ENCODE measurements at places on chromosomes 1 and 21.

DNA sequence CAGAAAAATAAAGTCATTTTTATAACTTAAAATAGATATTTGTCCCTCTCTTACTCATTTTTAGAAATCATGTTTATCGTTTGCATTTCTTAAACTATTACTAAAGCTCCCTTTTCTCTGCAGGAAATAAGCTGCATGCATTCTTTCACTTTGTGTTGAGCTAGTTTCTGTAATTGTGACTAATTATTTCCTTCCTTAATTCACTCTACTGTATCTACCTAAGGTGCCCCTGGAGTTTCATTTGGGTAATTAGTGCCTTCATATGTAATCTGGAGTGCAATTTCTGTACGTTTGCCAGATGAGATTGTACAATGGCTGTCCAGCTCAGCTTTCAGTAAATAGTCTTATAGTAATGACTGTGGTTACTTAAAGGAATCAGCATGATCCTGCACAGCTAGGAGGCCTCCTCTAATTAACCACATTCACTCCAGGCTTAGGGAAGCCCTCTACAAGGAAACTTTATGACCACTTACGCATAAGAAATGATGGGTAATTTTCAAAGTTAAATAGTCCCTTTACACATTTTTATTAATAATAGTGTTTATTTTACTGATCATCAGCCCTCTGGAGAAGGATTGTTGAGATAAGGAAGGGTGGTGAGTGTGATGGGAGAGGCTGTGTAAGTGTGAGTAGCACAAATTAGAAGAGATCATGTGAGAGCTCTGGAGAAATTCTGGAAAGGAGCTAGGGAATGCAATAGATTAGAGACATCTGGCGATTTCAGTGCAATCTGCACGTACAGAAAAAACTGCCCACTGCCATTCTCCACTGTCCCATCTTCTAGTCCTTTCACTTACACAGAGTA lies 86.8 kb downstream of the LRRC8C start:
- DNase-seq: no peak

- DNase-seq: no peak
Observed at GRCh38 chr1:93344886-93345632, 648 bp upstream of the DR1 start.

DNA sequence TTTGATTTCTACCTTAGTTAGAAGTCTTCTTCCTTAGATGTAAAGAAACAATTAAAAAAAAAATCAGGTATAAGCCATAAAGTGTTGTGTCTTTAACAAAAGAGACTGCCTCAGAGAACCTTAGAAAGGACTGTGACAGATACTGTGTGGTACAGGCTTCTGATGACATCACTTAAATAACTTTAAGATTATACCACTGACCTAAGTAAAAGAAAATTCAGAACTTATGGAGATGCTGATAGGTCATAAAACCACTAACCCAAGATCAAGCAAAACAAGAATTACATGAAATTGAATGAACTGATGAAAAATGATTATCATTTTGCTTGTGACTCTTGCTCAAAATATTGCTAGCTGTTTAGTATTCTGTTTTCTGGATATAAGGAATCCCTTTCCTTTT lies 220.8 kb downstream of the NRIP1 start:
- DNase-seq: no peak

GRCh38 chr21:39720126-39720778 lies 24.7 kb upstream of the IGSF5 start:
- no peak for DNase-seq

GRCh38 chr1:10161541-10162290 lies 48.7 kb upstream of the KIF1B start:
- no peak for DNase-seq

DNA sequence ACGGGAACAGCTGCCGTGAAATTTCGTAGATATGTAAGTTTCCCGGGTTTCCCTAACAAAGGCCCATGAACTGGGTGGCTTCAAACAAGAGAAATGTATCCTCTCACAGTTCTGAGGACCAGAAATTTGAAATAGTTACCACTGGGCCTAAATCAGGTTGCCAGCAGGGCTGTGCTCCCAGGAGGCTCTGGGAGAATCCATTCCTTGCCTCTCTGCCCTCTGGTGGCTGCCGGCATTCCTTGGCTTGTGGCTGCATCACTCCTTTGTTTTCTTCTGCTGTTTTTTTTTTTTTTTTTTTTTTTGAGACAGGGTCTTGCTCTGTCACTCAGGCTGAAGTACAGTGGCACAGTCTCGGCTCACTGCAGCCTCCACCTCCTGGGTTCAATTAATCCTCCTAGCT lies 23.7 kb downstream of the UMODL1 start:
- DNase-seq: no peak

DNA sequence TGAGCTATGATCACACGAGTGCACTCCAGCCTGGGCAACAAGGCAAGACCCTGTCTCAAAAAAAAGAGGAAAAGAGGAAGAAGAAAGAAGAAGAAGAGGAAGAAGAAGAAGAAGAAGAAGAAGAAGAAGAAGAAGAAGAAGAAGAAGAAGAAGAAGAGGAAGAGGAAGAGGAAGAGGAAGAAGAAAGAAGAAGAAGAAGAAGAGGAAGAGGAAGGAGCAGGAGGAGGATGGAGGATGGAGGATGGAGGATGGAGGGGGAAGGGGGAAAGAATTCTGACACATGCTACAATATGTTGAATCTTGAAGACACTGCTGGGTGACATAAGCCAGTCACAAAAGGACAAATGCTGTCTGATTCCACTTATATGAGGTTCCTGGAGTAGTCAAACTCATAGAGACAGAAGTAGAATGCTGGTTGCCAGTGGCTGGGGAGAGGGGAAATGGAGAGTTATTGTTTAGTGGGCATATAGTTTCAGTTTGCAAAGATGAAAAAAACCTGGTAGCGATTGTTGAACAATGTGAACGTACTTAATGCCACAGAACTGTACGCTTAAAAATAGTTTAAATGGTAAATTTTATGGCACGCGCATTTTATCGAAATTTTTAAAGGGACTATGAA lies 47.3 kb upstream of the COA6 start:
- no peak for DNase-seq

GRCh38 chr1:30855686-30856259 lies 52.8 kb downstream of the SDC3 start:
- DNase-seq: no peak

DNA sequence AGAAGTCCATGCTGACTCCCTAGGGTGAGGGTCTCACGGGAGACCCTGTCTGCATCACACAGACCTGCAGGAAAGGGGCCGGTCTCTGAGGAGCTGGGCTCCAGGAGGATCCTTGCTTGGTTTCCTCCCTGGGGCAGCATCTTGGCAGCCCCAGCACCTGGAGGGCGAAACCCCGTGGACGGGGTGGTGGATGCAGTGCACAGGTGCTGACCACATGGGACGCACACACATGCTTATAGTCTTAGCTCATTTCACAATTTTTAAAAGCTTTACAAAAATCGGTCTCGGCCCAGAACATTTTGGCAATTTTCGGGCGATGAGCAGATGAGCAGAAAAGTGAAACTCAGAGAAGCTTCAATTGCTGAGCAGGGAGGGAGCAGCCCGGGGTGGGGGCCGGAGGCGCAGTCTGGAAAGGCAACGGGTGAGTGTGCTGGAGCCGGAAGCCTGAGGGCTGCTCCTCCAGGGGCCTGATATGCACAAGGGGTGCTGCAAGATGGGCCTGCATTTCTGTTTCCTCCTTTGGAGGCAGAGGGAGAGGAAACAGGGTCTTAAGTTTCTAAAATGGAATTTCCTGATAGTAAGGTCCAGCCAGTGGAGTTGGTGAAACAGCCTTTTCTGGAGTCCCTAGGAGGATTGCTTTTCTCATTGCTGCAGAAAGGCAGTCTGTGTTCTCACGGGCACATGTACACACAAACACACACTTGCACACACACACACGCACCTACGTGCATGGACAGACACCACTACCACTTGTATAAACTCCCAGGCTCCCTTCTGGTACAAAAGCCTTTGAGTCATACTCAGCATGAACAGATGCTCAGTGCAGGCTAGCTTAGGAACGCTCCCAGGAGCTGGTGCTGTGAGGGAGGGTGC lies 60.6 kb downstream of the SCCPDH start:
- no peak for DNase-seq

- no peak for DNase-seq
Observed at GRCh38 chr1:69940231-69940630, 265.1 kb downstream of the LRRC40 start.

DNA sequence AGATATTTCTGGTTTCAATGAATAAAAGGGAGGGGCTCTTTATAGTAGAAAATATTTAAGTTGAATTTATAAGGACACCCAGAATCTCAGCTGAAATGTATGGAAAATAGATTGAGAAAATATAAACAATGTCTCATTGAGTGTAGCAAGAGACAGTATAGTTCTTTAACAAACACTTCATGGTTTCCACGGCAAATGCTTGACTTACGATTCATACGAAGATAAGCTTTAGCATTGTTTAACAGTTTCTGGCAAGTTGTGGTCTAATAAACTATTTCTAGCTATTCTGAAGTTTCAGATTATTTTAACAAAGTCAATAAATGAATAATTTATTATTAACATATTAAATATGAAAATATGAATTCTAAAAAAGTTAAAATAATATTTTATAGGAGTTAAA lies 1419.4 kb downstream of the KCNT2 start:
- DNase-seq: no peak

- no peak for DNase-seq
Observed at GRCh38 chr1:119869995-119870394, 26.3 kb downstream of the ADAM30 start.

DNA sequence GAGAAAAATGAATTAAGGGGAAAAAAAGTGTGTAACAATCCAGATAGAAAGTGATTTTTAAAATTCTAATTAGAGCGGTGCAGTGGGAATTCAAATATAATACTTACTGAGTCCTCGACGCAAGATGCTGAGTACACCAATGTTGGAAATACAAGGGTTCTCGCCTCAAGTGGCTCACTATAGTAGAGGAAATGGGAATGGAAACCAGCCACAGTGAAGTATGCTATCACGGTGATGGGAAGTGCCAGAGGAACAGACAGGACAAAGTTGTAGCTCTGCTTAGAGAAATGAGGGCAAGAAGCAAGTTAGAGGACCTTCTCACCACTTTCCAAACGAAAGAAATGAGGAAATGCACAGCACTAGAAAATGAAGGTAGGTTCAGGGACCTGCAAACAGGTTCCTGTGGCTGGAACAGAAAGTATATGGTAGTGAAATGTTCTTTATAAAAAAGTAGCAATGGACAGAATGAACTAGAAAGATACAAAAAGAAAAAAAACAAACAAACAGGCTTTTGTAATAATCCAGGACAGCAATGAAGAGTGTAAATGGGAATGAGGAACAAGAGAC lies 13.5 kb downstream of the EGLN1 start:
- no peak for DNase-seq

- no peak for DNase-seq
Observed at GRCh38 chr1:211485480-211485857, 6.5 kb downstream of the RD3 start.

DNA sequence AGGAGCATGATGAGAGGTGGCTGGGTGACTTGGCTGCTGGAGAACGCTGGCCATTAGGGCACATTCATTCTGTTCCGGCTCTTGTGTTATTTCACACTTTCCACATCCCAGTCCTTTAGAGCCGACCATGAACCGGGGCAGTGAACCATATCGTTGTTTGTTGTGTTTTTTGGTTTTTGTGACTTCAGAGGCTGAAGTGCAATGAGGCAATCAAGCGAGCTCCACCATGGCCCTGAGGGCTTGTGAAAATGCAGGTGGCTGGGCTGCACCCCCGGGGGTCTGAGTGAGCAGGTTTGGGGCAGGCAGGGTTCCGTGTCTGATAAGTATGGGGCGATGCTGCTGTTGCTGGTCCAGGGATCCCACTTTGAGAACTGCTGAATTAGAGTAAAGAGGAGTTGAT lies 23.7 kb downstream of the ABCG1 start:
- DNase-seq: no peak

- no peak for DNase-seq
Observed at GRCh38 chr1:201595381-201595780, 56.5 kb downstream of the NAV1 start.

DNA sequence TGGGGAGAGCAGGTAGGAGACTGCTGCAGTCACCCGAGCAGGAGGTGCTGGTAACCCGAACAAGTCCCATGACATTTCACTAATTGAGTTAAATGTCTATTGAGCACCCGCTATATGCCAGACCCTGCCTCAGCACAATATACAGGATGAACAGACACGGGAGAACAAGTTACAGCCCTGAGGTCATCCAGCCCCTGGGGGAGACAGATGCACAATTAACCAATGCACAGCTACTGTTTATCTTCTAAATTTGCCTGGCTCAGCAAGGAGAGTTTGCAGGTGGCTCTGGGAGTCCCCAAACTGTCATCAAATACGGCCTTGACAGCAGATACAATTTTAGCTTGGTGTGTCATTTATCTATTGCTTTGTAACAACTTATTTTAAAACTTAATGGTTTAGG lies 18.1 kb downstream of the CITED4 start:
- DNase-seq: no peak

DNA sequence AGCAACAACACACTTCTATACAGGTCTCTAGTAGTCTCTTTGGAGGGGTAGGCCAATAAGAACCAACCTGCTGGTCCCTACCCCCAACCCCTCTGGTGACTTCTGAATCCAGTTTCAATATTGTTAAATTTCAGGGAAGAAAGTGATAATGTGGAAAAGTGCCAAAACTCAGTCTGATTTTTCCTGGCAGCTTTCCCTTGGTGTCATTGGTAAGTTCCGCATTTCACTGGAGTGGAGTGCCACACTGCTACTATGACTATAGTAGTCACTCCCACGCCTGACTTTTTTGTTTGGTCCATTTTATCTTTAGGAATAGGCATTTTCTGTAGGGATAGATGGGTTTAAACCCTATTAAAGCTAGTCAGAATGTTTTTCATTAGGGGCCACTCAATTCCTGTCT lies 5.7 kb upstream of the ARID1A start:
- no peak for DNase-seq

DNA sequence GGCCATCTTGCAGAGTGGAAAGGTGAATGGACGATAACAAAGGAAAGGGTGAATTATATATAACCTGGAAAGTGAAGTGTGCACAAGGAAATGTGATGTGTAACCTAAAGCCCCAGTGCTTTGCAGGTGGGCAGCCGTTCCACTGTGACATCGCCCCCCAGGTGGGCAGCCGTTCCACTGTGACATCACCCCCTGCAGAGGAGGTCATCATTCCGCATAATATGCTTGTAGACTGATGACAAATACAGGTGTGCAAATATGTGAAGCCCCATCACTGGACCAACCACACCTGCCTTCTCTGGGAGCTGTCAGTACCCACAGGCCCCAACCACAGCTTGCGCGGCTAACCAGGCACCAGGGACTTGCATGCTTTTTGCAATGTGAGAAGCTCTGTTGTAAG lies 4.7 kb upstream of the ZNF496 start:
- DNase-seq: no peak

GRCh38 chr21:26766826-26767325 lies 78.3 kb downstream of the ADAMTS1 start:
- DNase-seq: no peak
